ENCODE measurements at places on chromosomes 5 and 9. TPM values are rescaled to one million over a fixed set of nuclear protein-coding genes. Genes with fewer than 3 reads are reported as not detected.

Gene WDR5
- total RNA-seq = 22.1 TPM

Gene GPR151
- 1.2 TPM for total RNA-seq

Gene SRD5A1
- 5.5 TPM for total RNA-seq

Gene NSMF
- 8.7 TPM for total RNA-seq

Gene MLLT3
- total RNA-seq = 23.1 TPM

Gene SDHA
- total RNA-seq = 84.7 TPM

Gene TNFSF15
- total RNA-seq = 4.3 TPM

Gene SPINK6
- total RNA-seq = 5.5 TPM

Gene NTNG2
- total RNA-seq = 3.9 TPM

Gene PDZD2
- 5.5 TPM for total RNA-seq

All from umbilical cord (tissue), 2 donors.